ENCODE measurements at places on chromosomes 3 and 15. TPM values are rescaled to one million over a fixed set of nuclear protein-coding genes. Genes with fewer than 3 reads are reported as not detected.

Gene PRICKLE2
- 20.2 TPM for total RNA-seq

Gene MINDY2
- 16.1 TPM for total RNA-seq

Gene KLHL40
- total RNA-seq: not detected

Gene PSTPIP1
- total RNA-seq: 1.1 TPM

Gene ACTC1
- not detected for total RNA-seq

Gene KIF7
- total RNA-seq: 16.4 TPM

Gene ISL2
- total RNA-seq: 0.12 TPM

Gene GREM1
- total RNA-seq: under 0.01 TPM

Gene SENP7
- total RNA-seq: 19.6 TPM

Gene SPTSSB
- 0.44 TPM for total RNA-seq

Gene TNFSF10
- 3.3 TPM for total RNA-seq

Gene NEK11
- total RNA-seq: 8.4 TPM

Gene TF
- 0.53 TPM for total RNA-seq

Gene SLC2A2
- not detected for total RNA-seq

Data from aortic smooth muscle cell (primary cell).